Activated gamma-delta T cell (primary cell): ENCODE measurements at places on chromosomes 1 and 21.

DNA sequence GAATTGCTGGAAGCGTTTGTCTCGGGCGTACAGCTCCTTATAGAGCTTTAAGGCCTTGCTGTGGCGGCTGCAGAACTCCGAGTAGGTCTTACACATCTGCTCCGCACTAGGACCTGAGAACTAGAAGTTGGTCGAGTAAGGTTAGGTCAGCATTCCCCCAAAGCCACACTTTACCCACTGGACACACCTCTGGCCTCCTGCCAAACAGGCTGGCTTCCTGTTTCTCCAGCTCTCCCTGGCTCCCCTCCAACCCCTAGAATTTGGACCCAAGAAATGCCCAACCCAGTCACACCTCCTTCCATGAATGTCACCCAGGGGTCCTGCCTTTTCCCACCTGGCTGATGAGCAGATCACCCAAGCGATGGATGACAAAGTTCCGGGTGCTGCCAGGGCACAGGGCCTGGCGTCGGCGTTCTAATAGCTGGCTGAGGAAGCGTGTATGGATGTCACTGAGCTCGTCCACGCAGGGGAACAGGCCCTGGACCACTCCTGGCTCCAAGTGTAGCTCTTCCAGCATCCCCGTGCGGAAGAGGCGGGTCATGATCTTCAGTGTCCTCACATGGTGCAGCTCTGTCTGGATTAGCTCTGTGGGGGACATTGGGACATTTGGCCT is 15.6 kb downstream of the ARHGEF2 start:
- no peak for DNase-seq

GRCh38 chr1:65289449-65289848 is 19.9 kb upstream of the DNAJC6 start:
- DNase-seq = no peak

- no peak for DNase-seq
Observed at GRCh38 chr21:46007492-46007868, 25.9 kb downstream of the COL6A1 start.

DNA sequence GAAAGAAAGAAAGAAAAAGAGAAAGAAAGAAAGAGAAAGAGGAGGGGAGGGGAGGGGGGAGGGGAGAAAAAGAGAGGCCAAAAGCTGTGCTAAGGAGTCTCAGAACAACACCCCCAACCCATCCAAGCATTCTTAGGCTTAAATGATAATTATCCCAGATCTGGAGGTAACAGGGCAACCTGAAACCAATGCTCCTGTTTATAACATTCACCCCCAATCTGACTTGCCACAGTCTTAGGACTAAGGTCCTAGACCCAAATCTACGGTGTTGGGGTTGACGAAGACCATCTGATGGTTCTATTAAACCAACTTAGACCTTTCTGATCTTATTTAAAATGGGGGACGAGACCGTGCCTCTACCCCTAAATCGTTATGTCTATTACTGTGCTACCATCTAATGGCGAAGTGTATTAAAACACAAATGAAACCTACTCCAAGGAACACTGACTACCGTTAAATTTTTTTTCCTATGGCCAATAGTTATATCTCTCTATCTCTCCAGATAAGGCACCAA is 119.3 kb upstream of the CDC42BPA start:
- no peak for DNase-seq

GRCh38 chr1:235342471-235342870 is 14.1 kb downstream of the GGPS1 start:
- DNase-seq = no peak

DNA sequence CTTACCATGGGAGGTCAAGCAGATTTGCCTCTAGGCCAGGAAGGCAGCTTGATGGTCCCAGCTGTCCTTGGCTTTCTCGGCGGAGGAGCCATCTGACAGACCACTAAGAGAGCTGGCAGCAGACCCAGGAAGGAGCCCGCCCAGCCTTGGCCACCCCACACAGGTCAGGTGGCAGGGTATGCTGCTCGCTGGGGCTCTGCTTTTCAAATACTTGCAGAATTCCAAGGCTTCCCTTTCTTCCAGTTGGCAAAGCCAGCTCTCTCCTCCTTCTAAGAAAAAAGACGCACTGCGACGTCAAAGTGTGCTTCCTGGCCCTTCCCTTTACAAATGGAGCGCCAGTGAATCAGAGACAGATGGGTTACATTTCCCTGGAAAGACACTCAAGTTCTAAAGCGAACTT is 229.4 kb downstream of the CACNA1E start:
- DNase-seq = no peak

DNA sequence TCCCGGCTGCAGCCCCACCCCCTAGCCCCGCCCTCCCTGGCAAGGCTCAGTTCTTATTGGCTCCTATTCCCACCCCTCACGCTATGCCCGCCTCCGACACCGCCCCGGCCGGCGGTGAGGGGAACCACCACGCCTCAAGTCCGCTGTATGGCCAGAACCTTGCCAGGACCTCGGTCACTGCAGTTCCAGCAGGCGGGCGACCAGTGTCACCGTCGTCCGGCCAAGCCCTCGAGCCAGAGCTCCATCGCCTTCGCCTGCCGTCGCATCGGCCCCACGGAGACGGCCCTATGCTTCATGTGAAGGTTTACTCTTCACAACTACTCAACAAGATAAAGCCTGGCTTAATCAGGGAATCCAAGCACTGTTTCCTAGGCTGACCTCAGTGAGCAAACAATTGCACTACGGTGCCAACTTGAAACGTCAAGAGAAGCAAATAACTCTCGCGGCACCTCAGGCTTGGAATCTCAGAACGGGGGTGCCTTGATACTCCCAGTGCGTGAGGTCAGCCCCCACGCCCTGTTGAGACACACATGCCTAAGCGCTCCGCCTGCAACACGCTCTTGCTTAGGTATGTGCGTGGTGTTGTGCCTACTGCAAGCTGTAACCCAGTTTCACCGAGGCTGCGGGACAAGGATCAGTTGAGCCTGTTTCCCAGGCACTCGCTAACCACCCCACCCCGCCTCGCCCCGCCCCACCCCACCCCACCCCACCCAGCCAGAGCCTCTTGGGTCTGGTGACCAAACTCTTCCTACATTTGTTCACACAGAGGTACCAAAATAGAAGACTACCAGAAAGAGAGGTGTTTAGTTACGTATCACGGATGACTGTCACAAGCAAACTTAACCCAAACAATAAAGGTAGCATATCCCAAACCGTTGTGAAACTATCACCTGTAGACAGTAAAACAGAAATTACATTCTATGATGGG is 498 bp upstream of the DENND2C start:
- peak; percentile 71 for DNase-seq

GRCh38 chr21:28752131-28752530 is 240.5 kb downstream of the LTN1 start:
- DNase-seq = no peak

GRCh38 chr1:13756557-13757315 is 56.7 kb downstream of the PRDM2 start:
- DNase-seq = no peak

- no peak for DNase-seq
Observed at GRCh38 chr1:95640746-95641145, 406.7 kb downstream of the RWDD3 start.

DNA sequence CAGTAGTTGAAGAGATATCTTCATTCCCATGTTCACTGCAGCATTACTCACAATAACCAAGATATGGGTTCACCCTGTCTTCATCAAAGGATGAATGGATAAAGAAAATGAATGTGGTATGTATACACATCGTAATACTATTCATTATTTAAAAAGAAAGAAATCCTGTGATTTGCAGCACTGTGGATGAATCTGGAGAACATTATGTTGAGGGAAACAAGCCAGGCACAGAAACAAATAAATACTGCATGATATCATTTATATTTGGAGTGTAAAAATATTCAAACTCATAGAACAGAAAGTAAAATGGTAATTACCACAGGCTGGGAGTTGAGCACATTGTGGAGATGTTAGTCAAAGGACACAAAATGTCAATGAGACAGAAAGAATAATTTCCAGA is 977.2 kb downstream of the AMY1C start:
- DNase-seq = no peak

- no peak for DNase-seq
Observed at GRCh38 chr1:185425163-185425562, 108.1 kb upstream of the IVNS1ABP start.

DNA sequence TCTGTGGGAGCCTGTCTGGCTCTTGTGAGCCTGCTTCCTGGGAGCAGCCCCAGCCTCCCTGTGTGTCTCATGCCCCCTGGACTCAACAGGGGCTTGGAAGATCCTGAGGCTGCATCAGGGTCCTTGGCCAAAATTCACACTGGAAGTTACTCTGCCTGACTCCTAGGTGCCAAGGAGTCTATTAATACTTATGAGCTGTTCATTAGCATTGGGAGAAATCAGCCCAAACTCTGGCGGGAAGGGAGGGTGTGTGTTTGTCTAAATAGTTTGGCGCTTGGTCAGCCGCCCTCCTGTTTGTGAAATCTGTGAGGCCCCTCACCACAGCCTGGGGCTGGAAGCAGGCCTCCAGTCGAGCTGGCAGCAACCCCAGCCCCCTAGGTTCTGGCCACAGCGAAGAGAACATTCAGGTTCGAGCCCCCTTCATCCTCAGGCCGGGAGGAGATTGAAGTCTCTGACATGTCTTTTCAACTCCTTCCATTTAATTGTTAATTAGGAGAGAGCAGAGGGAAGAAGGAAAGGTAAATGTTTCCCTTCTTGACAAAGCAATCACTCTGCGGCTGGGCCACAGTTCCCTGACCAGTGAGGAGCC is 82.1 kb upstream of the F3 start:
- no peak for DNase-seq

DNA sequence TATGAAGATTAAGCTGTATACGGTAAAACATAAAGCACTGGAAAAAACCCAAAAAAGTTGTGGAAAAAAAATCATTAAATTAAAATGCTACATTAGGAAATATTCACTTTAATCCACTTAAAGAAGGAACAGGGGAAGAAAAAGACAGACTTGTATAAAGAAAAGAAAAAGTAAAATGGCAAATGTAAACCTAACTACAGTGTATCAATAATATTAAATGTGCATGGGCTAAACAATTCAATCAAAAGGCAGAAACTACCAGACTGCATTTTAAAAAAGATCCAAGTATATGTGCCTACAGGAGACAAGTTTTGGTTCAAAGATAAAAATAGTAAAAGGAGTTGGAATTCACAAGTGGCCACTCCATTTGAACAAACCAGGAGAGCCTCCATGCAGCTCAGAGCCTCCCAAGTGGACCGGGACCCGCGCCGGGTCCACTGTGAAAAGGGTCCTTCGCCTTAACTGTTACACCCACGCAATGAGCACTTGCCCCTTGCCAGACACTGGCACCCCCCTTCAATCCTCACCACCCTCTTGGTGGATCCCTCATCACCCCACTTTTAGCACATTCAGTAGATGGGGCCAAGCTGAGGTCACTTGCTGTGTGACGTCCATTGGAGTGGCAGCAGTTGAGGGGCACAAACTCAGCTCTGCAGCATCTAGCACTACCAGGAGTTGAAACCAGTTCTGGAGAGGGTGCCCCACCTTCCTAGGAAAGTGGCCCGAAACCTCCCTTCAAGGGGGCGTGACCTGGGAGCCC is 898 bp downstream of the C1orf174 start:
- no peak for DNase-seq

- no peak for DNase-seq
Observed at GRCh38 chr21:14538483-14538882, 7.6 kb downstream of the SAMSN1 start.

DNA sequence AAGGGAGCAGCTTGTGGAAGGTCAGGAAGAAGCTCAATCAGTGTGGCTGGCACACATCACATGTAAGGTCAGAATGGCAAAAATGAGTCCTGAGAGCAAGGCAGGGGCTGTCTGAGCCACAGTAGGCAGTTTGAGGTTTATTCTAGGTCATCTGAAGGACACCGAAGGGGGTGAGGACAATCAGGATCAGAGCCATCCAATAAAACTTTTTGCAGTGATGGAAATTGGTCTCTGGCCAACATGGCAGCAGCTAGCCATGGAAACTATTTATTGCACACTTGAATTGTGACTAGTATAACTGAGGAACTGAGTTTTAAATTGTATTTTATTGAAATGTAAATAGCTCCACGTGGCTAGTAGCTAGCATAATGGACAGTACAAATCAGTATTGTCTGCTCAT is 97.0 kb upstream of the CACNA1E start:
- no peak for DNase-seq

DNA sequence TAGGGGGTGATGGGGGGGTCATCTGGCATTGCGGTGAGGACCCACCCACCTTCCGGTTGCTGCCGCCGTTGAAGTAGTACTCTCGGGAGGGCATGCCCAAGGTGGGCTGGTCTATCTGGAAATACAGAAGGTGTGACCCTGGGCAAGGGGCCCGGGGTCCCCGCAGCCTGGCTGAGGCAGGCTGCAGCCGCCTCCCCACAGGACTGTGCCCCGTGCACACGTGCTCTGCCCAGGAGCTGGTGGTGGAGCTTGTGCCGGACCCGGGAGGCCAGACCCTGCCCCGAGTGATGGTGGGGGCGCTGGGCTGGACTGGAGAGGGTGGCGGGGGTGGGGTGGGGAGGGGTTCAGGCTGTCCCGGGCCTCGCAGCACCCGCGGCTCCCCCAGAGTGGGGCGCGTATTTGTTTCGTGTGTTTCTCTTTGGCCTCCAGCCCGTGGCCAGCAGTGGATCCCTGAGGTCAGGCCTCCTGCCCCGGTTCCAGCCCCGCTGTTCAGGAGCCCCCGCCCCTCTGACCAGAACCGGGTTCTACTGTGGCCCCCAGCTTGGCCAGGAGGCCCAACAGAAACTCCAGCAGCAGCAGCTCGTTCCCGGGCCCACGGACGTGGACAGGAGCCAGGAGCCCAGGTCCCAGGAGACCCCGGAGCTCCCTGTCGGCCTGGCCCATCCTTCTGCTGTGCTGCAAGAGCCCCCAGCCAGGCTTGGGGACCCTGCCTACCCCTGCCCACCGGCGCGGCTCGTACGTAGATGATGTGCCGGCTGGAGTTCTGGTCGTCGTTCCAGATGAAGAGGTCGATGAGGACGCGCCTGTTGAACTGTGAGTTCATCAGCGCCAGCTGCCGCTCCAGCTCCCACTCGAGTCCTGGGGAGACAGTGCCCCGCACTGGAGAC is 19.2 kb downstream of the PRXL2B start:
- no peak for DNase-seq

- DNase-seq = no peak
Observed at GRCh38 chr1:103779932-103780331, 30.2 kb downstream of the AMY1C start.

GRCh38 chr21:17462276-17462981 is 50.4 kb upstream of the CXADR start:
- no peak for DNase-seq

DNA sequence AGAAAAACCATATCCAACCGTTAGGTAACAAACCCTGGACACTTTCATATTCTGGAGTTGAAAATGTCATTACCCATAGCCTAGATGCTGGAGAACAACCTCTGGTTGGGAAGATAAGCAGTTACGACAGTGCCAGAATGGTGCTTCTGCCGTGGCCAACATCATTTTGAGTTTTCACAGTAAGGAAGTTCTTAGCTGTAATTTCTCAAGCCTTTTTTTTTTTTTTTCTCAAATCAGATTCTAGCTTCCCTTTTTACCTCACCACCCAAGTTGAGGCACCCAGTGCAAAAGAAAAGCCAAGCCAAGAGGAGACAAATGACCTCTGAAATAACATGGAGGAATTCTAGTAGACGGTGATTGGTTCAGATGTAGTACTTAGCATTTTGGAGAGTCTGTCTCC is 21.8 kb downstream of the PPT1 start:
- no peak for DNase-seq
